ENCODE measurements at places on chromosomes 16 and 17.
A peak's percentile ranks its signal among the peaks of the same experiment; 100 is the strongest.

DNA sequence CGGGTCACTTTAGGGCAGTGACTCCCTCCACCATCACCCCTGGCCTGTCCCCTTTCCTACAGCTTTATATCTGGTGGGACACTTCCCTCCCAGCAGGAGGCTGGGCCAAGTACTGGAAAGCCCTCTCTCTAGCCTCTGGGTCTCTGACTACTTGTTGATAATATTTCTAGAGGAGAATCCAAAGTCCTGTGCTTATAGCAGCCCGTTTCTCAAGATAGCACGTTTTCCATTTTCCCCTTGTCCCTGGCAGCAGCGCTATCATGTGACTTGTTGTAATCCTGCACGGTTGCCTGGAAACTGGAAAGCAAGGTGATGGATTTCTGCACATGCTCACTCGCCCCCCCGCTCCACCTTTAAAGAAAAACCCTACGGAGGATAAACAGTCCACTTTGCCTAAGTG, 3.3 kb upstream of the AXIN2 start:
- no peak for DNase-seq

DNA sequence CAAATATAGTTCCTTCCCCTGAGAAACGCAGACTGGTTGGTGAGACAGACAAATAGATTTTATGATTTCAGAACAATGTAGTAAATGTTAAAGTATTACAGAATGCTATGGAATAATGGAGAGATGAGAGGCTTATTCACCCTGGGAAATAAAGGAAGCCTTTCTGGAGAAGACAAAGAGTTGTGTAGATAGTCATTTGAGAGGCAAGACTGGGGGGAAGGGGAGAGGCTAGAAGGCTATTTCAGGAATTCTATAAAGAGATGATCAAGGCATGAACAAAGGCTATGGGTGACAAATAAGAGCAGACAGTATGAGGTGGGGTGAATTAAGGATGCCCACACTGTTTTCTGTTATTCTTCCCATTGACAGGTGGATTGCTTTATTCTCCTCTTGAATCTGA, 211.4 kb downstream of the GRIN2A start:
- no peak for DNase-seq

DNA sequence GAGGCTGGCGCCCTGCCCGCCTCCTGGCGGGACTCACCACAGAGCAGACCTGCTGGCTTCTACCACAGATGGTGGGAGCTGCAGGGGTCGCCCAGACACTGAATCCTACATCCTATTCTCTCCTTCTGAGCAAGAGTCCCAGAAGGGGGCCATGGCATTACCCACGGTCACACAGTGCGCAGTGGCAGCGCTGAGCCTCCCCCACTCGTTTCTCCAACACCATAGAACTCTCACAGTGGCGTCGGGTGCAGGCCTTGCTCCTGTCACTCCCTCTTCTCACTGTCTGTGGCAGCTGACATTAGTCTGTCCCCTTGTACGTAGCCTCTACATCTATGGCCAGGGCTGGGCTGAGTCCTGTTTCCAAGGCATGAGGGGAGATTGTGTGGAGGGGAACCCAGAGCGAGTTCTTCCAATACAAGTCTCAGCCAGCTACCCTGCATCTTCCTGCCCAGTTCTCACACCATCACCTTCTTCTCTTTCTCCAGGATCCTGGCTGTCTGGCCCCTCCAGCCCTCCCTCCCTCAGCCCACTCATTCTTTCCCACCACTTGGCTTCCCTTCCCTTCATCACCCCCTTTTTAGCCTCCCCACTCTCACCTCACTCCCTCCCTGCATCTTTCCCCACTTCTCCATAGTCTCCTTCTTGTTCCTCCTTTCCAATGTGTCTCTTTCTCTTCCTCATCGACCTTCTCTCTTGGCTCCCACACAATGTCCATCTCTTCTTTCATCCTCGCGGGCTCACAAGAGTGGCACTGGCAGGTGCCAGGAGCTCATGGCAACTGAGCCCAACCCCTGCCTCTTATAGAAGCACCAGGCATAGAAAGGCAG, 5.9 kb downstream of the UBTF start:
- no peak for DNase-seq

- DNase-seq, result no peak
Measured at GRCh38 chr17:41265078-41265477, at the start of gene KRTAP9-6. TSS of gene KRTAP9-6 (plus strand) at chr17:41265378. CDS start at chr17:41265378, 0 bp downstream.

GRCh38 chr17:77611791-77612502, 346.6 kb upstream of the TNRC6C start:
- DNase-seq, result no peak

GRCh38 chr17:39138431-39139160, 12.8 kb downstream of the PLXDC1 start:
- DNase-seq, result no peak

- no peak for DNase-seq
Measured at GRCh38 chr16:77951788-77952187, 70.6 kb upstream of the CLEC3A start.

- no peak for DNase-seq
Measured at GRCh38 chr17:17067257-17067656, 25.0 kb downstream of the MPRIP start.

DNA sequence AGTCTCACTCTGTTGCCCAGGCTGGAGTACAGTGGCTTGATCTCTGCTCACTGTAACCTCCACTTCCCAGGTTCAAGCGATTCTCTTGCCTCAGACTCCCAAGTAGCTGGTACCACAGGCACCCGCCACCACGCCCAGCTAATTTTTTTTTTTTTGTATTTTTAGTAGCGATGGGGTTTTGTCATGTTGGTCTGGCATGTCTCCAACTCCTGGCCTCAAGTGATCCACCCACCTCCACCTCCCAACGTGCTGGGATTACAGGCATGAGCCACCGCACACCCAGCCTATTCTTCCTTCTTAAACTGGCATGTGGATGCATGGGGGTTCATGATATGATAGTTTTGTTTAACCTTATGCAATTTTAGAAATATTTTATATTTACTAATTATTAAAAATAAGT, 39.4 kb upstream of the VWA3A start:
- no peak for DNase-seq

- no peak for DNase-seq
Measured at GRCh38 chr16:3013491-3013951, 798 bp downstream of the CLDN9 start.

DNA sequence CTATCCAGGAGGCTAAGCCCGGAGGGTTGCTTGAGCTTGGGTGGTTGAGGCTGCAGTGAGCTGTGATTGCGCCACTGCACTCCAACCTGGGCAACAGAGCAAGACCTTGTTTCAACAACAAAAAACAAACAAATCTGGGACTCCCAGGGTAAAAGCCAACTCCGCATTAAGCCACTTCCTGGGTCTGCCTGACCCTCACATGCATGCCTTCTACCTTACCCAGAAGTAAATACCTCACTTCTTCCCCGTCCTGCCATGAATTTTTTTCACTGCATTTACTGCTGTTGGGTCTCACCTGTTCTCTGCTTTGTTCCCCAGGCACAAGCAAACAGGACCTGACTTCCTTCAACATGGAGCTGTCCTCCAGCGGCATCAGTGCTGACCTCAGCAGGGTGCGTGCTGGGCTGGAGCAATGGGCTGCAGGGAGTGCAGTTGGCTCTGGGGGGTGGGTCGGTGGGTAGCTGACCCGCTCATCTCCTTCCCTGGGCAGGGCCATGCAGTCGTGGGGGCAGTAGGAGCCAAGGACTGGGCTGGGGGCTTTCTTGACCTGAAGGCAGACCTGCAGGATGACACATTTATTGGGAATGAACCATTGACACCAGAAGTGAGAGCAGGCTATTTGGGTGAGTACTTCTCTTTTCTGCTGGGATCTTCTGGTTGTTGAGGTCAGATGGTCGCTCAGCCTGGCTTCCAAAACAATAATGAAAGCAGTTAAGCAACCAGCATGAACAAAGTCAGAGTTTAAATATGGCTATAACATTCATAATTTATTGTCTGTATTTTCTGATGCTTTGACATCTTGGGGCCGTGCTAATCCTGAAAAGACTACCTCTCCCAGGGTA, 16.4 kb downstream of the ITGAL start:
- peak; percentile 75 for DNase-seq

GRCh38 chr17:7220593-7221277, 997 bp downstream of the ACADVL start:
- peak; percentile 67 for DNase-seq

DNA sequence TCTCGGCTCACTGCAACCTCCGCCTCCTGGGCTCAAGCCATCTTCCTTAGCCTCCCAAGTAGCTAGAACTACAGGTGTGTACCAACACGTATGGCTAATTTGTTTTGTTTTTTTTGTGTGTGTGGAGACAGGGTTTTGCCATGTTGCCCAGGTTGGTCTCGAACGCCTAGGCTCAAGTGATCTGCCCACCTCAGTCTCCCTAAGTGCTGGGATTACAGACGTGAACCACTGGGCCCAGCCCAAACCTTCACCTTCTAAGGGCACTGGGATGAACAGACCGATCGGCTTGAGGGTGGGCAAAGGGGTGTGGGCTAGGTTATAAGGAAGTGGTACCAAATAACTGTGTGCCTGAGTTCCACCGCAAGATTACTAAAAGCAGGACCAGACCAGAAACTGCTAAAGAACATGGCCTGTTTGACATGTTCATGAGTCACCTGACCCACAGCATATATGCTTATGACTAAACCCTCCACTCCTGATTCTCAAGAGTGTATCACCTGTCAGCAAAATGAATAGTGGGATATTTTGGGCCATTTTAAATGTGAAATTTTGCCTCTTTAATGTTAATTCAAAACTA, 8.1 kb downstream of the TMEM97 start:
- no peak for DNase-seq

GRCh38 chr17:51029568-51030463, 90.9 kb downstream of the SPAG9 start:
- peak; percentile 79 for DNase-seq

DNA sequence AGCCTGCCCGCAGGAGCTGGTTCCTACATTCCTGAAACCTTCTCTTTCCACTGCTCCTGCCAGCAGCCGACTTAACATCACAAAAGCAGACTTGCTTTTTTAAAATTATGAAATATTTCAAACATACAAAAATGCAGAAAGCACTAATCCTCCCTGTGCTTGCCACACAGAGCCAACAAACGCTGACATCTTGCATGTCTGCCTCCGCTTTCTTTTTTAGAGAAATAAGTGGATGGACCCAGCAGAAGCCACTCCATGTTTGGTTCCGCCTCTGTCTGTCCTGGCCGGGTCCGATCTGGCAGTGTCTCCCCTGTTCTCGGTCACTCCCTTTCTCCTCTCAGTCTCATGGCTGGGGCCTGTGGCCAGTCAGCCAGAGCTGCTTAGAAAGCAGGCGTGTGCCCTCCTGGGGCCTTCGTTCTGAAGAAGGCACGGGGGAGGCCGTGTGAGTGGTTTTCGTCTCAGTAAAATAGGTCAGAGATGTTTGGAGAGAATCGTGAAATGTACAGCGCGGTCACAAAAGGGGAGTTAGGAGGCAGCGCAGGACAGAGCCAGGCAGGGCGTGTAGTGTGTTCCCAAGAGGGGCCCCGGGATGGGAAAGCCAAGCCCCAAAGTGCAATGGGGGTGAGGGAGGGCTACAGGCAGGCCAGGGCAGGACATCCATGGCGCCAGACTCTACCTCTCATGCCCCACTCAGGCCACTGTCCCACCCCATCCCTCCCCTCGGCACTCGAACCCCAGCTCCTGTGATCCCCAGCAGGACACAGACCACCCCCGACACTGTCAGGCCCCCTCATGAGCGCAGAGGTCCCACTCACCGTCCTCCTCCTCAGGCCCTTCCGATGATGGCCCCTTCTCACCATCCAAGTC, 23.2 kb downstream of the MXRA7 start:
- DNase-seq, result no peak

DNA sequence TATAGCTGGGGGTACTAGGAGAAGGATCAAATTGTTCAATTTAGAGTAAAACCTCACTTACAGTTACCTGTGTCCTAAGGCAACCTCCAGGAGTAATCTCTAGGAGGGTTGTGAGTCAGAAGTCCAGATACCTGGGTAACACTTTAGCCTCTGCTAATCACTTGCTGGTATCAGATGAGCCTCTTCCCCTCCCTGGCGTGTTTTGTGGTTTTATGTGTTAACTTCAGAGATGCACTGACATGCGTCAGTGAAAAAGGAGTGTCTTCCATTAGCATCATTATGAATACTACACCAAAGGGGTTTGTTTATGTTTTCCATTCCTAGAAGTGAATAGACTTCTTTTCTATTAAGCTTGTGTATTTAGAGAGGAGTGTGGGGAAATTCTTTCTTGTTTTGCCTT, 208.2 kb downstream of the FTO start:
- no peak for DNase-seq

GRCh38 chr17:55322453-55322985, 57.8 kb downstream of the HLF start:
- DNase-seq, result no peak

DNA sequence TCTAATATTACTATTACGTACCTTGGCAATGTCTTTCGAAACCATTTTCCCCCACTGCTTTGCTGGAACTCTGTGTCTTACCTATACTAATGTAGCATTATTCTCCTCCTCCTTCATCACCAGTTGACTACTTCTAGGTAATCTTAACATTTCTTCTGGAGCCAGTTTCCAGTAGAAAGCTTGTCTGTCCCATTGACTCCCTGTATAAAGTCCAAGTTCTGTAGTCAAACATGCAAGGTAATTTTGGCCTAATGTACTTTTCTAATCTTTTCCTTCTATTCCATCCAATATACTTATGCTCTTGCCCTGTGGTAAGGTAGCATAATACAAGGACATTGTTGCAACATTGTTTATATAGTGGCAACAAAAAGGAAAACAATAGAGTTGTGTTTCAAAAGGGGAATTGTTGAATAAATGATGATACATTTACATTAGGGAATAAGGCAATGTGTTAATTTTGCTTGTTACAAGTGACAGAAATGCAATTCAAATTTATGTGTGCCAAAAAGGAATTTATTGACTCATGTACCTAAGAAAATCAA, 27.9 kb downstream of the OMG start:
- DNase-seq, result no peak

DNA sequence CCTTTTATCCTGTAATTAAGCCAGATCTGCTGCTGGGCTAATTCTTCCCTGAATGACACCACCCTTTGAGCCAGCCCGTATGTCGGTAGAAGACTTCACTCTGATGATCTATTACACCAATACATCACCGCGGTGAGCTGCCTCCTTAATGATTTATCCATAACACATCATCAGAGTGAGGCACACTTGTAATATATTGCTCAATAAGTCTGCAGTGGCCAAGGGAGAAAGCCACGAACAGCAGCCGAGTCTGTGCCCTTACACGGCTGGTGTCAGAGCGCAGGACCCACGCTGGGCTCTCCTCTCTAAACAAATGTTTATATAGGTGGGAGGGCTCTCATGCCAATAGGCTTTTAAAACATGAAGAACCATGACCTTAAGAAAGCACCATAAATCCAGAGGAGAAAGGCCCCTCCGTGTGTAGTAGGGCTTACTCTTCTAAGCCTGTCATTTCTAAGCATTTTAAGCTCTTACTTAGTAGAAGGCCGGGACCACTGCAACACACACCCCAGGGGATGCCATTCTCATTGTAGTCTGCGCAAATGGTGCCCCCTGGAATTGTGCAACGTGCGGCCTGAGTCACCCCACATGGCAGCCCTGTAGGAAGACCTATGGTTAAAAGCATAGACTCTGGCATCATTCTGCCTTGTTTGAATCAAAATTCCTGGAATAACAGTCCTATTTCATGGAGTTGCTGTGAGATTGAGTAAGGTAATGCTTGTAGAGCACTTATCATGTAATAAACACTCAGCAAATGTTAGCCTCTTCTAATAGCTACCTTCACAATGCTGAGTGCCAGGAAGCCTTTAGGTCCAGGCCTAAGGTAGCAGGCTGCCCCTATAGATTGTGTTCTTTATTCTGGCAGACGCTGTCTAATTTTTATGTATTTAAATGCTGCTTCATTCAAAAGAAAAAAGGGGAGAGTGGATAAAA, 26.1 kb downstream of the MRPS23 start:
- peak; percentile 22 for DNase-seq
